ENCODE measurements at places on chromosomes 4 and X.

DNA sequence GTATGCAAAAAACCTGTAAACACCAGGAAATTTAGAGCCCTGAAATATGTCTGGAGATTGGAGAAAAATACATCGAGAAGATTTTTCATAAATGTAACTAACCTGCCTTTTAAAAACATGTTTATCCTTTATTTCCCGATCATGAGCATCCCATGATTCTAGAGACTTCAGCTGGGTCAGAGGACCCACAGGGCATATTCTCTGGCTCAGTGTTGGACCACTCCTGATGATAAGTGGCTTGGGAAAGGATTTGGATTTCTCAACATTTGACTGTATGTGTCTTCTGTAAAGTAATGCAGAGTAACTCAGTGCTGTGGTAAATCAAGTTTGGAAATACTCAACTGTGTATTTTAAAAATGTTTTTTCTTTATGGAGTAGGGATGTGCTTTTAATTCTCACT is 40.0 kb upstream of the ANK2 start:
- no peak for DNase-seq

GRCh38 chrX:72107841-72108595 is 23.7 kb downstream of the RTL5 start:
- DNase-seq = no peak

GRCh38 chr4:39024311-39024865 is 7.8 kb downstream of the TMEM156 start:
- DNase-seq = no peak

DNA sequence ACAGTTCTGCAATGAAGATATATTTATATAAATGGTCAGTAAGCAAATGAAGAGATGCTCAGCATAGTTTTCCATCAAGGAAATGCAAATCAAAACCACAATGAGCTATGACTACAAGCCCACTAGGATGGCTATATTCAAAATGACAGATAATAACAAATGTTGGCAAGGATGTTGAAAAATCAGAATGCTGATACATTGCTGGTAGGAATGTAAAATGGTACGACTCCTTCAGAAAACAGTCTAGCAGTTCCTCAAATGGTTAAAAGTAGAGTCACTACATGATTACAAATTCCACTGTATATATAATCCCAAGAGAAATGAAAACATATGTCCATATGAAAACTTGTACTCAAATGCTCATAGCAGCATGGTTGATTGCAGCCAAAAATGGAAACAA is 425.0 kb upstream of the ATOH1 start:
- DNase-seq = no peak

GRCh38 chrX:38268011-38268410 is 47.3 kb upstream of the SRPX start:
- DNase-seq = no peak

DNA sequence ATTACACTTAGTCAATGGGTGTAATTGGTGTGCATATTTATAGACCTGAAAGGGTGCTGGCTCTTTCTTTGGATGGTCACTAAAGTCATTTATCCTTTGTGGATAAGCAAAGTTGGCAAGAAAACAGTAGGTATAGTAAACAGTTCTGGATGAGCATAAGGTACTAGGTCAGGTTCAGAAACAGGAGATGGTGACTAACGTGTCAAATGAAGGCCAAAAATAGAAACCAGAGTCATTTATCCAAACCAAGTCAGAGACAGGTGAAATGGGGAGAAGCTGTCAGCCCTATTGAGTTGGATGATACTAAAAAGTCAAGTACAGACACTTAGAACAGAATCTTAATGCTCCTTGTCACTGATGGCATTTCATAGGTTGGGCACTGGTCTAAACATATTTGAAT is 313.1 kb downstream of the KLHL13 start:
- no peak for DNase-seq

Measured in DMS153 (cell line).